ENCODE measurements at places on chromosomes 5 and 9. TPM values are rescaled to one million over a fixed set of nuclear protein-coding genes. Genes with fewer than 3 reads are reported as not detected.

The ADGRD2 gene
- total RNA-seq: not detected

The GRXCR2 gene
- not detected for total RNA-seq

The ZNG1A gene
- total RNA-seq: 25.4 TPM

The CLTA gene
- total RNA-seq: 150 TPM

The MCTP1 gene
- not detected for total RNA-seq

The RANBP17 gene
- total RNA-seq: not detected

The ABCA2 gene
- total RNA-seq: 55.5 TPM

The BARX1 gene
- total RNA-seq: 0.28 TPM

The ANKRD20A1 gene
- 3.6 TPM for total RNA-seq

The TRPM6 gene
- total RNA-seq: not detected

The OTP gene
- total RNA-seq: not detected

The CD274 gene
- 12.6 TPM for total RNA-seq

The LCN1 gene
- total RNA-seq: not detected

The CD14 gene
- total RNA-seq: 0.38 TPM

The OBP2B gene
- total RNA-seq: not detected

The MSANTD3 gene
- total RNA-seq: 18.2 TPM

The GMCL2 gene
- total RNA-seq: not detected

The LECT2 gene
- total RNA-seq: not detected

The DMRTA1 gene
- total RNA-seq: not detected

The IFNA21 gene
- total RNA-seq: not detected

The KLHL9 gene
- total RNA-seq: 18.0 TPM
